Right atrium auricular region (tissue), 2 donors: ENCODE measurements at places on chromosomes 11 and 22. TPM values are rescaled to one million over a fixed set of nuclear protein-coding genes. Genes with fewer than 3 reads are reported as not detected.

ASPHD2 gene
- 0.11 TPM for total RNA-seq

GLB1L3 gene
- total RNA-seq, result not detected

GRCh38 chr11:20056950-20057943 is 103.0 kb downstream of the DBX1 start:
- H3K27ac ChIP-seq, result peak overlapping the region; percentile 66
- H3K4me1 ChIP-seq, result peaks cover 17% of the 10 kb centered on the region

DNA sequence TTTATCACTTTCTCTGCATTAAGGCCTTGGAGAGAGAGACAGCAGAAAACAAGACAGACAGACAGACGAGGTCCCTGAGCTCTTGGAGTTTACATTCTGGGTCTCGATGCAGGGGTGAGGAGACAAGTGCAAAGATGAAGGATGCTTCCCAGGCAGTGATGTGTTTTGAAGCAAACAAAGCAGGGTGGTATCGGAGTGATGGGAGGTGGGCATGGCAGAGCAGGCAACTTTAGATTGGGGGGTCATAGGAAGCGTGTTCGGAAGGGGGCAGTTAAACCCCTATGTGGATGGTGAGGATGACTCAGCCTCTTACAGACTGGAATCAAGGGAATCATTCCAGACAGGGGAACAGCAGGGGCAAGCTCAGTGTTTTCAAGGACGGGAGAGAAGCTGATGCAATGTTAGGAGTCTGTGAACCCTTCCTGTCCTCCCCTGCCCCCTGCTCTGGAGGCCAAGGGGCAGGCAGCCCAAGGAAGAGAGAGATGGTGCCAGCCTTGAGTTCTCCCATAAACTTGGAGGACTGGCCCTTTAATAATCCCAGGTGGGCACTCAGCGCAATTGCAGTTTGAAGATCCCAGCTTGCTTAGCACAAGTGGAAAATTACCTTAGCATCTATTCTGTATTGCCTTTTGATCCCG is 180.2 kb downstream of the CHST1 start:
- no peak overlapping the region for H3K4me3 ChIP-seq
- H3K27ac ChIP-seq, result no peak overlapping the region
- H3K36me3 ChIP-seq, result no peaks in the 10 kb centered on the region
- no peaks in the 10 kb centered on the region for H3K27me3 ChIP-seq
- no peak for DNase-seq

DNA sequence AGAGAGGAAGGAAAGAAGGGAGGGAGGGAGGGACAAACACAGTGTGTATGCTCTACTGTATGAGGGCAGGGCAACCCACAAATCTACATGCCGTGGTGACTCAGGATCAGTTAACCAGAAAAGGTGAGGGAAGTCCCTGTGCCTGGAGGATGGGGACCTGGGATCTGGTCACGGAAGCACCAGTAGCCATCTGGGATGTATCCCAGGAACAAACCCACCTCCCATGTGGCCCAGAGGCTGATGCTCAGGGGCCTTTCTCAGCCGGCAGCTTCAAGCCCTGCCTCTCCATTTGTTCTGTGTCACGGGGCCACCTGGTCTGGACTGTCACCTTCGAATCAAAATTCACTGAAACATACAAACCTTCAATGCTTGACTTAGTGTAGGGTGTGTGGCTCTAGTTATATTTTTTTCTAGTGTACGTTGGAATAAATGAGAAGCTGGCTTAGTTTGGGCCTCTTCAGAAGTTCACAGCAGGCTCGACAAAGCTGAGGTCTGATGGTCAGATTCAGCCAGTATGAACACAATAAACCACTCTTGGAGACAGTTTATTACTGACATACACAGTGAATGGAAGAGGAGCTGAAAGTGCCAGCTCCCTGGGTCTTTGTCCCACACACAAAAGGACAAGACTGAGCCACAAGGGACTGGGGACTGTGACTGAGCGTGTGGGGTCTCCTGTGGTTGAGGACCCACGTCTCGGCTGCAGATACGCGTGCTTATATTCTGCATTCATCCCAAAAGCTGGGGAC is 23.5 kb upstream of the RTL6 start:
- no peak overlapping the region for H3K4me3 ChIP-seq
- no peaks in the 10 kb centered on the region for H3K4me1 ChIP-seq
- peak; percentile 42 for DNase-seq
- H3K27ac ChIP-seq, result peak overlapping the region; percentile 94
- H3K27me3 ChIP-seq, result no peaks in the 10 kb centered on the region

- H3K27ac ChIP-seq, result no peak overlapping the region
These were observed 1137.0 kb downstream of the FAM181B start for GRCh38 chr11:81596704-81597103.
